NCI-H2081 (cell line): ENCODE measurements at places on chromosomes 1 and 21.

DNA sequence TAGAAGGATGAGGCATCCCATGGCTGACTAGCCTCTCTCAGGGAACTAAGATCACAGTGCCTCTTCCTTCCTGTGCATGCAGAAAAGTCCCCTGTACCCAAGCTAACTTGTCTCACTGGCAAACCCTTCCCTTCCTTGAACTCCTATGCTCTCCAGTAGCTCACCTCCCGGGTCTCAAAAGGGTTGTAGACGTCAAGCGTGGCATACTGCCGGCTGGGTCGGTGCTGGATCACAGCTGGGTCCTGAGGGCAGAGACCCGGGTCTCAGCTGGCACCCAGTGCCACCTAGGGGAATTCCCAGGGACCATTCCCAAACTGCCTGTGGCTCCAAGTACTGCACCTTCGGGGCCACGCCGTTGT is 688 bp downstream of the SCAMP3 start:
- DNase-seq = no peak

DNA sequence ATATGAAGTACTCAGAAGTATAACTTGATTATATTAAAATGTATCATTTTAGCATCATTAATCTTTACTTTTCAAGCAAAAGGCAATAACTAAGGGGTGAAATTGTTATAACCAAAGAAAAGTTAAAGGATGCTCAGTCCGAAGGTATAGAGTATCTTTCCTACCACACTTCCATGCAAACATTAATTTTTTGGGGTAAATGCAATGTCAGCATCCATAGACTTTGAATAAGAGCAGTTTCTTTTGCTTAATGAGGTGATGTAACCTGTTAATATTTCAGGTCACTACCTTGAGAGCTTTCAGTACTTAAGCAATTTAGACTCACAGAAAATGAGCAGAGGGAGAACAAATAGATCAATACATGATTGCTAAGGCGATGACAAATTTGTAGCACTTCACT is 1093.5 kb downstream of the PLA2G4A start:
- DNase-seq = no peak

- DNase-seq = no peak
Observed at GRCh38 chr1:237140986-237141385, 99.0 kb downstream of the RYR2 start.

- no peak for DNase-seq
Observed at GRCh38 chr1:38336961-38337360, 290.4 kb upstream of the POU3F1 start.

DNA sequence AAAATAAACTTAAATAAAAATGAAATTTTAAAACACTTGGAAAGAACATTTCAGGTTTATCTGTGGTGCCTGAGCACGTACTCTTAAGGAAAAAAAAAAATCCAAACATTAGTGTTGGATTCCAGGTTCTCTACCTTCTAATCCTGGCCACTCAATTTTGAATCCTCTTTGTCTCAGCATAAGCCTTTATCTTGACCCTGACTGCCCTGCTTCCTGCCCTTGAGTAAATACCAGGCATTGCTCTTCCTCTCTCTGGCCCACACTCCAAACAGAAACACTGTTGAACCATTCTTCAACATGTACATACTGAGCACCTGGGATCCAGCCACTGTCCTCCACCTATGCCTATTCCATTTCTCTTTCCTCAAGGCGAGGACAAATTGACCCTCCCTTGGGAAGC is 11.4 kb upstream of the VANGL1 start:
- DNase-seq = no peak

- no peak for DNase-seq
Observed at GRCh38 chr1:33272509-33272908, 16.2 kb downstream of the ZNF362 start.

DNA sequence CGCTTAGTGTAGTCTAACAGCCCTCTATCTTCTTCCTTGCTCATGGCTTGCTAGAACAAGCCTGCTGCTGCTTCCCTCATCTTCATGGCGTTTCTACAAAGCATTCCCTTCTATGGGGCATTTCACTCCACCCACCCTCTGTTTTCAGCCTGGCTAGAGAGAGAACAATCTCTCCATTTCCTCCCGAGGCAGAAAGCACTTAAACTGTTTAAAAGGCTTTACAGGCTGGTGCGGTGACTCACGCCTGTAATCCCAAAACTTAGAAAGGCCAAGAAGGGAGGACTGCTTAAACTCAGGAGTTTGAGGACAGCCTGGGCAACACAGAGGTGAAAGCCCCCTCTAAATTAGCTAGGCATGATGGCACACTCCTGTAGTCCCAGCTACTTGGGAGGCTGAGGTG is 17.8 kb downstream of the ORC1 start:
- no peak for DNase-seq

DNA sequence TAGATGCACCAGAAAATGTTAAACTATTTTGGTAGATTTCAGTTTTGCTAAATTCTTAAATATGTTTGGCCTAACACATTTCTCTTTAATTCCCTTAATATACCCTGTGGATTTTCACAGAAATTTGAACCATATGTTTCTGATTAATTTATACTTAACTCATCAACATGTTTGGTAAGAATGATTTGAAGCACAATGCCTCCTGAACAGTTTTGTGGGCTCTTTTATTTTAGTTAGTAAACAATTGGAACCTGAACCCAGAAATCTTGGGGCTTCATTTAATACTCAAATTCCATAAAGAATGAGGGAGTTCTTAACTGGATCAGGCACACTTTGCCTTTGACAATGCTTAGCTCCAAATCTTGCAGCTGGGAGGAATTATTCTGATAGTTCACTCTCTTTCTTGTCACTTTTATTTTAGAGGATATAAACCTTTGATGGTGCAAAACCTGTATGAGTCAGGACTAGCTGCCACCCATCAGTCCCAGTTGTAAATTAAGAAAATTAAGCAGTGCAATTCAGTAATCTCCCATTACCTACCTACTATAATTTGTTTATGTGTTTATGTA is 24.6 kb upstream of the LYPLAL1 start:
- DNase-seq = no peak

DNA sequence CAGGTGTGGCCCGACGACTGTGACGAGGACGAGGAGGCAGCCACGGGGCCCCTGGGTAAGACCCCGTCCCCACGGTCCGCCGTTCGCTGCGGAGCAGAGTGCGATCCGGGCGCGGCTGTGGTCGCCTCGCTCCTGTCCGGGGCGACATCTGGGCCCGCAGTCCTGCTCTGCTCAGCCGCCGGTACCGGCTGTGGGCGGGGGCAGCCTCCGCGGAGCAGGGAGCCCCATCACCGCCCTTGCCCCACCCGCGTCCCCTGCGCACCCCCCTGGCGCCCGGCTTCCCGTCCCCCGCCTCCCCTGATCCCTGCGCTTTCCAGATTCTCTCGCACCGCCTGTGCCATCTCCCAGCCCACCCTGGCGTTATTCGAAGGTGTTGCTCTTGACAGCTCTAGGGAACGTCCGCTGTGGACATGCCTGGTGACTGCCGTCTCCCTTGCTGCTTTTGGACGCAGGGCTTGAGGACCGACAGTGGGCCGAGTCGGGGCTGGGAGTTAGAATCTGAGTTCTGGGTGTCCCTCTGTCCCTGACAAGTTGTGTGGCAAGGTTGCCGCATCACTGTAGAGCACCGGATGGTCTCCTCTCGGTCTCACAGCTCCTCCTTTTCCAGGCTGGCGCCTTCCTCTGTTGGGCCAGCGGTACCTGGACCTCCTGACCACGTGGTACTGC is 596 bp downstream of the TOR3A start:
- peak; percentile 42 for DNase-seq

DNA sequence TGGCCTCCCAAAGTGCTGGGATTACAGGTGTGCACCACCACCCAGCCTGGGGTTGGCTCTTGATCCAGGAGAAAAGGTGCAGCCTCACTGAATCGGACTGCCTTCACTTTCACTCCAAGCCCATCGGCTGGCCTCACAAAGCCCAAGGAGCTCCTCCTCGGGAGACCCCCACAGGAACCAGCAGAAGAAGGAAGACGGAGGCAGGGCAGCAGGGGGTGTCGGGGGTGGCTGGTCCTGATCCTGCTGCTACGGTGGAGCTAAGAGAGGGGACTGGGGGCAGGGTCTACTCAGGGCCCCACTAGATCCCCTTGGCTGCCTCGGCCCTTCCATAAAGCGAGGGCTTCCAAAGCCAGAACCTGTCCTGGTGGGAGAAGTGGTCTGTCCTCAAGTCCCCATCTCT is 93.9 kb downstream of the STUM start:
- no peak for DNase-seq
